NB4 (cell line): ENCODE measurements at places on chromosomes 12 and 14.
A peak's percentile ranks its signal among the peaks of the same experiment; 100 is the strongest.

DNA sequence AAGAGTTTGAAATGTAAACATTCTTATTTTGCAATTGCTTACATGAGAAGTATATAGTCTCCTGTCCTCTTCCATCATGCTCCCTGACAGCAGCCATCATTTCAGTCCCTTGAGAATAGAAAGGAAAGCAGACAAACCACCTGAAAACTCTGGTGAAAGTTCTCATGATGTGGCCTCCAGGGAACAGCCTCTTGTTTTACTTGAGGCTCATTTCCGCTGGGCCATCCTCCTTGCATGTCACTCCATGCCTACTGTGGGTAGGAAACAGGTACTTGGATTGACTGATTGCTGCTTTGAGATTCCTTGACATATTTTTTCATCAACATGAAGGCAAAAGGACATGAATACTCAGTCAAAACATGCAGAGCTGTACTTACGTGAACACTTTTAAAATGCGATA lies 6.0 kb downstream of the SYT1 start:
- DNase-seq, result no peak

DNA sequence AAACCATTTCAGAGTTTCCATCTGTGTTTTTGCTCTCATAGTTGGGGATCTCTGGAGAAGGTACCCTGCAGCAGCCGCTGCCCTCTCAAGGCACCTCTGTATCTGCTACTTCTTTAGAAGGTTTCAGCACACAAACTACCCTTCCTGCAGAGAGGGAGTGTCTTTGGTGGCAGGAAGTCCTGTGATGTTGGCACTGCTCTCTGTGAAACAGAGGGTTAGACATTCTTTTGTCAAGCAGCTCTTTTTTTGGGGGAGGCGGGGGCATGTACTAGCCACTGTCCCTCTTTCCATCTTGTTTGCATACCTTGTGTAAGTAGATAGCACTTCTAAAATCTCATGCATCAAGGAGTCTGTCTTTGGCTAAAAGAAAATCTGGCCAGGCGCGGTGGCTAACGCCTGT lies 352.6 kb downstream of the BMP4 start:
- no peak for DNase-seq

DNA sequence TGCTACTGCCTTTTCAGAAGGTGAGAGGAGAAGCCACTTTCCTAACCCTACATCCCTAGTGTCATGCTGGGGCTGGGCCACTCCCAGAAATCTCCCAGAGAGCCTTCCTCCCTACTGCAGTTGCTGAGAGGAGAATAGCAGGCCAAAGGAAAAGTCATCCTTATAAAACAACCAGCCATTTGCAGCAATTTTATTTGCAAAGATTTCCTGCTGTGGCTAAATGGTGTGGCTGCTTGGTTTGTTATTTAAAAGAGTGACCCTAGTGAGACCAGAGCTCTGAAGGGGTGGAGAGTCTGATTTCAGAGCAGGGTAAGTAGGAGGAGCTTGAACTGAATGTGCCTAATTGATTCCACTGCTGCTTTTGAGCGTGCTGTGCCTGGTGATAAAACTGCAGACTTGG lies 232.0 kb downstream of the GRIN2B start:
- DNase-seq, result no peak

- no peak for DNase-seq
Observed at GRCh38 chr12:30021051-30021833, 237.5 kb upstream of the TMTC1 start.

DNA sequence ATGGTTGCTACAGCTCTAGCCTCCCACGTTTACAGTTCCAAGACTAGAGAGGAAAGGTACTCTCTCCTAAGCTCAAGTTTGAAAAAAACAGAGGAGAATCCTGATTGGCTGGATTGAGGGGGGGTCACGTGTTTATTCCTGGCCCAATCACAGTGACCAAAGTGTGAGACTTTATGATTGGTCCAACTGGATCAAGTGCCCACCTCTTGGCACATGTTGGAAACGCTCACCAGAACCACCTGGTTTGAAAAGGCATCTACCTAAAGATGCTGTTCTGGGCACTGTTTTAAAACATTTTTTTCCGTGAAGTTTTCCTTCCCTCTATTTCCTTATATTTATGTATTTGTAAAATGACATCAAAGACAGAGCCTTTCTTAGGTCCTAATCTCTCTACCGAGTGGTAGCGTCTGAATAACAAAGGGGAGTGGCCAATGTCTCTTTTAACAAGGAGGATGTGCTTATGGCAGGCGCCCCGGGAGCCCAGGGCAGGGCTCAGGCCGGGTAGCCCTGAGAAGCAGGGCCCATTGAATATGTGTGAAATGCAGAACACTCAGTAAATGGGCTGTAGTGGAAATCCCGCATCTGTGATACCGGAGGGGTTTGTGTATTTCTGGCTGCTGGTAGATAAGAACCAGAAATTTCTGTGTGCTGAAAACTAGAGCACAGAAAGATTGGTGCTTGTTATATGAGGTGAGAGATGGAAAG lies 146.2 kb downstream of the ATP23 start:
- no peak for DNase-seq

DNA sequence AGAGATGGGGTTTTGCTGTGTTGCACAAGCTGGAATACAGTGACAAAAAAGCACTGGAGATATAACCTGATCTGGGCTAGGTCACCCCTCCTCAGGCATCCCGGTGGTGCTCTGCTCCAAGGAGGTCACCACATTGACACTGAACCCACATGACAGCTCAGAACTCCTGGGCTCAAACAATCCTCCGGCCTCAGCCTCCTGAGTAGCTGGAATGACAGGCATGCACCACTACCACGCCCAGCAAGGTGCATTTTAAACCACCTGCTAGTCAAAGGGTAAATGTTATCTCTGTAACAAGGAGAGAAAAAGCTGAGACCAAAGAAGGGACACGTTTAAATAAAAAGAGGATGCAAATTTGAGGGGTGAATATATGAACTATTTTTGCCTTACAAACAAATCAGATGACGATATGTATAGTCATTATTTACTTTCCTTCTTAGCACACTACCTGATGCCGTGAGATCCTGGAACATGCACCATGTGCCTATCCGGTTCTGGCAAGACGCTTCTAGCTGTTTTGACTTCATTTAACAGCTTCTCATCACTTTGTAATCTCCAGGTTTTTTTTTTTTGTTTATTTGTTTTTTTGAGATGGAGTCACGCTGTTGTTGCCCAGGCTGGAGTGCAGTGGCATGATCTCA lies 135.1 kb downstream of the PPM1H start:
- no peak for DNase-seq

GRCh38 chr14:29836395-29836794 lies 91.3 kb downstream of the PRKD1 start:
- DNase-seq, result no peak

DNA sequence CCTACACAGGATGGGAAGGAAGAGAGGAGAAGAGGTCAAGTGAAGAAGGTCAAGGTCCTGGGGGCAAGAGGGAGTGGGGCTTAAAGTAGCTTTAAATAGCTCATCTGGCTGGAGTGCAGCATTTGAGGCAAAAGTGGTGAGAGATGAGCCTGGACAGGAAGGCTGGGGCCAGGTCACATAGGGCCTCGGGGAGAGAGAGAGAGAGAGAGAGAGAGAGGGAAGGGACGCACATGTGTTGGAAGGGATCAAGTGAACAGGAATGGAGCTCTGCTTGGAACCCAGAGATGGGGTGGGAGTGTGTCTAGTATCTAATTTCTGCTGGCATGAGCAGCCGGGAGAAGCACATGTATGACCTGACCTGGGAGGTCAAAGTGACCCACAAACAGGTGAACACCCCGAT lies 407.5 kb downstream of the MED13L start:
- no peak for DNase-seq

DNA sequence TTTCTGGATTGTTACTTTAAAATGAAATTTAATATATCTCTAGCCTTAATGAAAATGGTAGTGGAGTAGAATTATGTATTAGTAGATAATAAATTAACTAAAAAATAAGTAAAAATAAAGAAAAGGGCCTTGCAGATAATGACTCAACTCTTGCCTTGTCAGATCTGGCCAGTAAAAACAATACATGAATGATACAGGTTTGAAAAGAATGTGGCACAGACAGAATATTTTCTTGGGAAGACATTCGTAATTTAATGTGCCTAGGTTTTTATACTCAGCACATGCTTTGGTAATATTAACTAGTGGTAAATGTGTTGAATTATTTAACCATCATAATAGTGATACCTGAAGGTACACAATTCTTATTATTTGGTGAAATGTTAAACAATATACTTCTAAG lies 28.3 kb downstream of the ATF7IP start:
- DNase-seq, result no peak

DNA sequence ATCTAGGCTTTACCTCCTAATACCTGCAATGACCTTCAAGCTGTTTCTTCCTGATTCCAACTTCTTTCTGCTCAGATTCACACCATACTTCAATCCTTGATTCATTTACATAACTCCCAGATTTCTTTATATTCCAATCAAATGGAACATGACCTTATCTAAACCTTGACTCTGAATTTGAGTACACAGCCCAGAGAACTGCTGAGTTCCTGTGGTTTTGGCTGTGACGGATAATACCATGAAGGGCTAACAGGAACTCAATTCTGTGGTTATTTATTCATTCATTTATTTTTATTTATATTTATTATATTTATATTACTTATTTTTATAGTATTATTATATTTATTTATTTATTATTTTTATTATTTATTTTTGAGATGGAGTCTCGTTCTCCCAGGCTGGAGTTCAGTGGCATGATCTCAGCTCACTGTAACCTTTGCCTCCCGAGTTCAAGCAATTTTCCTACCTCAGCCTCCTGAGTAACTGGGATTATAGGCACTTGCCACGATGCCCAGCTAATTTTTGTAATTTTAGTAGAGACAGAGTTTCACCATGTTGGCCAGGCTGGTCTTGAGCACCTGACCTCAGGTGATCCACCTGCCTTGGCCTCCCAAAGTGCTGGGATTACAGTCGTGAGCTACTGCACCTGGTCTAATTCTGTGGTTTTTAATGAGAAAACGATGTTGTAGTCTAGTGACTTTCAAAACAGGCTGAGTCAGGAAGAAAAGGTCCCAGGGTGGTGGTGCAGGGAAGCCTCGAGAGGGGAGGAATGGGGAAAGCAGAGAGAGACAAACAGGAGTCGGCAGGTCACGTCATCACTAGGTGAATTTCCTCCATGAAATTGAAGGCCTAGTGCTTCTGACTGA lies 11.7 kb downstream of the APOLD1 start:
- no peak for DNase-seq

- DNase-seq, result no peak
Observed at GRCh38 chr14:100994082-100994481, 90.6 kb upstream of the RTL1 start.

GRCh38 chr14:93430315-93431035 lies at the start of gene UNC79:
TSS of gene UNC79 (plus strand) at chr14:93430939. CDS start at chr14:93431030, 91 bp downstream.
- no peak for DNase-seq

- DNase-seq, result no peak
Observed at GRCh38 chr12:122949405-122949804, 16.9 kb downstream of the ABCB9 start.

- DNase-seq, result no peak
Observed at GRCh38 chr12:107102294-107102693, 8.9 kb upstream of the CRY1 start.

- peak; percentile 51 for DNase-seq
Observed at GRCh38 chr14:103185051-103186029, 62.1 kb downstream of the TNFAIP2 start.

DNA sequence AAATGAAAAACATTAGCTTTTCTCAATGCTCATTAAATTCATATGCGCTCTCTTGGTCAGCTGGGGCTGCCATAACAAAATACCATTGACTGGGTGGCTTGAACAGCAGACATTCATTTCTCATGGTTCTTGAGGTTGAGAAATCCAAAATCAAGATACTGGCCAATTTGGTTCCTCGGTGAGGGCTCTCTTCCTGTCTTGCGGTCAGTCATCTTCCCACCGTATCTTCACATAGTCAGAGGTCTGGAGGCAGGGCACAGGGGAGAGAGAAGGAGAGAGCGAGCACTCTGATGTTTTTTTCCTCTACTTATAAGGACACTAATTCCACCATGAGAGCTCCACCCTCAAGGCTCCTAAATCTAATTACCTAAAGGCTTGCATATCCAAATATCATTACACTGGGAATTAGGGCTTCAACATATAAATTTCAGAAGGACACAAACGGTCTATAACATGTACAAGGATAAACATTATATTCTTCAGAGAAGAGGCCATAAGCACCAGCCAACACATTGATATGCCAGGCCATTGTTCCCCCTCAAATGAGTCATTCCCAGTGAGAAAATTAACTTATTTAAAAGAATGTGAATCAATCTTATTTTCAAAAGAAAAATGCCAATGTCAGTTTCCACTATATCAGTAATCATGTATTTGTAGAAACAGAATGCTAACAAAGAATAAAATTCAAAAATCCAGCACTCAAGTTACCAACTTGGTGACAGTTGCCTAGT lies 152.2 kb downstream of the BTG1 start:
- no peak for DNase-seq

- DNase-seq, result no peak
Observed at GRCh38 chr14:102824832-102825231, 47.6 kb downstream of the TRAF3 start.

DNA sequence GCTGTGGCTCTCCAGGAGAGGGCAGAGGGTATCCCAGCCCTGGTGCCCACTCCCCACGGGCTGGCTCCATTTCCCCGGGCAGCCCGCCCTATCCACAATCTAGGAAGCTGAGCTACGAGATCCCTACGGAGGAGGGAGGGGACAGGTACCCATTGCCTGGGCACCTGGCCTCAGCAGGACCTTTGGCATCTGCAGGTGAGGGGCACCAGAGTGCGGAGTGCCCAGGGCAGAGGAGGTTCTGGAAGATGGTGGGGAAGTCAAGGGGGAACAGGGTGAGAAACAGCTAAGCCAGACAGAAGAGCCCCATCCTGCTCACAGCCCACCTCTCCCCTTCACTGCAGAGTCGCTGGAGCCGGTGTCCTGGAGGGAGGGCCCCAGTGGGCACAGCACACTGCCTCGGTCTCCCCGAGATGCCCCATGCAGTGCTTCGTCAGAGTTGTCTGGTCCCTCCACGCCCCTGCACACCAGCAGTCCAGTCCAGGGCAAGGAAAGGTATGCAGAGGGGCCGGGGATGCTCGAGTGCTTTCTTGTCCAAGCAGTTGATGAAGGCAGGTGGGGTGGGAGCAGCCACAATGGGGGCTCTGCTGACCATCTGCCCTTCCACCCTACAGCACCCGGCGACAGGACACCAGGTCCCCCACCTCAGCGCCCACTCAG lies 10.3 kb downstream of the TNS2 start:
- DNase-seq, result no peak

DNA sequence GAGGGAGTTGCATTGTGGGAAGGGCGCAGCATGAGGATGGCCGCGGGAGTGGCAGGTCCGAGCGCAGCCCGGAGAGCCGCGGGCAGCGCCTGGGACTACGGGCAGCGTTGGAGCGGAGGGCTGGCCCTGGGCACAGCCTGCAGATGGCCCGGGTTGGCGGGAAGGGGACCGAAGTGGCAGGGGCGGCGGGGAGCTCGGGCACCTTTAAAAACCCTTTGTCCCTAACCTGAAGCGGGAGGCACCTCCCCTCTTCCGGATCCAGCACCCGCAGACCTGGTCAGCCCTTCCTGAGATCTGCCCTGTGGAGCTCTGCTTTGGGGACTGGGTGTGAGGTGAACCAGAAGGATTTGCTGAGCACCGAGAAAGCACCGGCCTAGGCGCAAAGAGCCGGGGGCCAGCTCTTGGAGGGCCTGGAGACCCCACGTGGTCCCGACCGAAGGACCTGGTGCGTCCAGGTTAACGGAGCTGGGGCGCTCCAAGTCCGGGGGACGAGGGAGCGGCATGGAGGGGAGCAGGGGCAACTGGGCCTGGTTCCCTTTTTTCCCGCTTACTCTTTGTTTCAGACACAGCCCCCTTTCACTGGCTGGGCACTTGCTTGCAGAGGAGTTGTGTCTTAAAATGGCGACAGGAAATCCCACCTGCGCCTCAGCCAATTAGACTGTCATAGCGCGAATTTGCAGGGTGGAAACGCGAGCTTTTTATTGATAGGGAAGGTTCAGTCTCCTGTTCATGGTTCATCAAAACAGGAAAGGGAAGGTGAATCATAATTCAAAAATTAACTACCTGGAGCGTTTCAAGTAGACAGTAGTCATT lies 792 bp upstream of the SLC38A1 start:
- peak; percentile 63 for DNase-seq
